Activated CD4-positive, alpha-beta memory T cell treated with anti-CD3 and anti-CD28 coated beads for 36 hours (primary cell): ENCODE measurements at places on chromosomes 4 and X. TPM values are rescaled to one million over a fixed set of nuclear protein-coding genes. Genes with fewer than 3 reads are reported as not detected.
A peak's percentile ranks its signal among the peaks of the same experiment; 100 is the strongest.

DNA sequence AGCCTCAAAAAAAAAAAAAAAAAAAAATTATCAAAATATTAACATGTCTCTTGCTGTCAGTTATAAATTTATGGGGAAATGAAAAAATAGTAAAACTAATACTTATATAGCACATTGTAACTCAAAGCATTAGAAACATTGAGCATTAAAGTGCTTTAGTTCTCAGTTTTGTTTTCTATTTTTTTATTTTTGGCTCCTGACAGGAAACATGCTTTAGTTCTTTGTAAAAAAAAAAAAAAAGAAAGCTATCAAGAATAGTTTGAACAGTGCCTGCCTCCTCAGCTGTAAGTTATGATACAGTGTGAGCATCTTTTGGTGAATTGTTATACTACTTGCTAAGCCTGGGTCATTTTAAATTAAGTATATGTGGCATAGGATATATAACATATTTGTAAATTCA lies 5.1 kb upstream of the CENPC start:
- peaks cover 5% of the 10 kb centered on the region for H3K4me1 ChIP-seq
- H3K27me3 ChIP-seq = no peaks in the 10 kb centered on the region
- no peak overlapping the region for H3K4me3 ChIP-seq
- H3K27ac ChIP-seq = no peak overlapping the region
- H3K36me3 ChIP-seq = no peaks in the 10 kb centered on the region
- no peak for DNase-seq

DNA sequence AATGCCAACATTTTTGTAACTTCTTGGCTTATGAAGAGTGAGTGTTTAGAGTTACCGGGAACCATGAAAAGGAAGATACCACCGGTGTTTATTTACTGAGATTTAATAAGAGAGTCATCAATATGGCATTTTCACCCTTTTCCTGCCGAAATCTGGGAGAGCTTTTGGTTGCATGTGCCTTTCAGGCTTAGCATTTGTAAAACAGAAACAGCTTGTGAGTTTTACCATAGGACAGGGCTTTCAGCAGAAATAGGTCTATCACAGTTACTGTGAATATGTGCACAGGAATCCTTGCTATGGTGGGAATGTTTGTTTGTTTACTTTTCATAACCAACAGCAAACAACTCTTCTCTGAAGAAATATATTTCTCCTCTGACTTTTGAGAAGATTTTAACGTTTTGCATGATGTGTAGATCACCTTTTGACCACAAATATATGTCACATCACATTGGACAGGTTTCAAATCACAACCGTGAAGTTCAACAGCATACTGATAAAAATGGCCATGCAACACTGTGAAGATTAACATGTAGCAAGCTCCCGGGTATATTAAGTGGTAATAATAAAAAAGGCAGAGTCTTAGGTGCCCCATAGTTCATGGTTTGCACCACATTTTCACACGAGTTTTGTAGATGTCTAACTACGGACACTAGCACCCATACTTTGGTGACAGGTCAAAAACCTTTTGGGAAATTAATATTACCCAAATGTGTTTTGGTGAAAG lies 21.3 kb downstream of the ARHGAP24 start:
- no peak for DNase-seq
- H3K27me3 ChIP-seq = no peaks in the 10 kb centered on the region
- H3K27ac ChIP-seq = no peak overlapping the region

- no peak for DNase-seq
- peaks cover 5% of the 10 kb centered on the region for H3K27me3 ChIP-seq
- peaks cover 5% of the 10 kb centered on the region for H3K4me1 ChIP-seq
- no peak overlapping the region for H3K27ac ChIP-seq
- no peak overlapping the region for H3K4me3 ChIP-seq
- H3K36me3 ChIP-seq = peaks cover 5% of the 10 kb centered on the region
These were observed 201.3 kb upstream of the CPEB2 start for GRCh38 chr4:14800977-14801376.

GRCh38 chr4:145935253-145936141 lies 3.1 kb downstream of the ZNF827 start:
- H3K4me1 ChIP-seq = peaks cover 48% of the 10 kb centered on the region
- H3K27me3 ChIP-seq = peaks cover 1% of the 10 kb centered on the region
- peaks cover 10% of the 10 kb centered on the region for H3K36me3 ChIP-seq
- peak overlapping the region; percentile 90 for H3K4me3 ChIP-seq
- H3K27ac ChIP-seq = peak overlapping the region; percentile 97

- peaks cover 40% of the 10 kb centered on the region for H3K4me1 ChIP-seq
- H3K27me3 ChIP-seq = no peaks in the 10 kb centered on the region
- H3K36me3 ChIP-seq = peaks cover 36% of the 10 kb centered on the region
- DNase-seq = no peak
- no peak overlapping the region for H3K27ac ChIP-seq
- no peak overlapping the region for H3K4me3 ChIP-seq
These were observed 89.7 kb downstream of the TMEM131L start for GRCh38 chr4:153555730-153556434.

GRCh38 chr4:41177016-41177415 lies 37.3 kb downstream of the APBB2 start:
- no peak overlapping the region for H3K27ac ChIP-seq
- no peaks in the 10 kb centered on the region for H3K36me3 ChIP-seq
- peaks cover 3% of the 10 kb centered on the region for H3K27me3 ChIP-seq

DNA sequence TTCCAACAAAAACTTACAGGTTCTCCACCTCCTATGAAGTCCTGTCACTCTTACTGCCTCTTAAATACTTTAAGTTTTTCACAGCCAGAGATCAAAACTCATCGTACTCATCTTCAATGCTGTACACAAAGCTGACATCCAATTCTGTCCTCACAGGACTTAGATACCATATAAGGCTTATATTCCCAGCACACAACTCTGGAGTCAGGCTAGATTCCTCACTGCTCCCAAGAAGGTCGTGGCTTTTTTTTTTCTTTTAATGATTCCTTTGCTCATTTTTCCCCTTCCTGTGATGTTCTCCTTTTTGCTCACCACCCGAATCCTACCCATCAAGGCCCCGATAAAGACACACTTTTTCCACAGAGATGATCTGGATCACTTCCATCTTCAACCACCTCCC lies 914 bp downstream of the TRAPPC2 start:
- peaks cover 50% of the 10 kb centered on the region for H3K4me1 ChIP-seq
- H3K27me3 ChIP-seq = no peaks in the 10 kb centered on the region
- H3K4me3 ChIP-seq = peak overlapping the region; percentile 92
- peak overlapping the region; percentile 96 for H3K27ac ChIP-seq
- H3K36me3 ChIP-seq = peaks cover 27% of the 10 kb centered on the region

- DNase-seq = no peak
- H3K27ac ChIP-seq = no peak overlapping the region
- no peaks in the 10 kb centered on the region for H3K36me3 ChIP-seq
- peaks cover 3% of the 10 kb centered on the region for H3K4me1 ChIP-seq
These were observed 126.1 kb downstream of the SPRY1 start for GRCh38 chr4:123522646-123523045.

DNA sequence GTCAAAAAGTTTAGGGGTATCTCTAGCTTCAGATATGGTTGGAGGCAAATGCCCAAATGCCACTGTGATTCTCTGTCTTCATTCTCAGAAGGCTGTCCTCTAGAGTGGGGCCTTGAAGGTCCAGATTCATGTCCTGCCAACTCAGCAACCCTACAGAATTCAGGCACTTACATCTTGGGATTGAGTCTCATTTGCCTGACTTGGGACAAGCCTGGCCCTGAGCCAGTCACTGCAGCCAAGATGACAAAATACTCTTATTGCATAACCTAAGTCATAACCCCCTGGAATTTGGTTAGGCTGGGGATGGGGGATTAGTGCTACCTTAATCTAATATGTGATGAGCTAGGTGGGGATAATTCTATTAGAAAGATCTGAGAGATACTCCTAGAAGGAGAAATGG lies 100.5 kb downstream of the AREG start:
- DNase-seq = no peak
- no peaks in the 10 kb centered on the region for H3K36me3 ChIP-seq
- H3K27ac ChIP-seq = no peak overlapping the region
- H3K4me1 ChIP-seq = peaks cover 9% of the 10 kb centered on the region

DNA sequence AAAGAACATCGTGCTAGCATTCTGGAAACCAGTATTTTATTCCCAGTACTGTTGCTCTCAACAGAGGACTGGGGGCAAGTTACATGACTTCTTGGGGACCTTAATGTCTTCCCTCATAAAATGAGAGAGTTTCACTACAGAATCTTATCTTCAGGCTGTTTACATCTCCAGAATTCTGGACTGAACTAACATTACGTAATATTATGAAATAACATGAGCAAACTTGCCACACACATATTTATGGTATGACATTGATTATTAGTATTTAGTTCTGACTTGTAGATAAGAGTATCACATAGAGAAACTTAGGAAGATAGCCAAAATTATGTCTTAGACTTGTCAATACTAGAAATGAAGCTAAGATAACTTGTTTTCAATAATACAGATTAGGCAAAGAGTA lies 68.0 kb downstream of the NFKB1 start:
- H3K36me3 ChIP-seq = peaks cover 45% of the 10 kb centered on the region
- no peaks in the 10 kb centered on the region for H3K27me3 ChIP-seq
- H3K4me3 ChIP-seq = no peak overlapping the region
- no peak for DNase-seq
- H3K4me1 ChIP-seq = peaks cover 60% of the 10 kb centered on the region

DNA sequence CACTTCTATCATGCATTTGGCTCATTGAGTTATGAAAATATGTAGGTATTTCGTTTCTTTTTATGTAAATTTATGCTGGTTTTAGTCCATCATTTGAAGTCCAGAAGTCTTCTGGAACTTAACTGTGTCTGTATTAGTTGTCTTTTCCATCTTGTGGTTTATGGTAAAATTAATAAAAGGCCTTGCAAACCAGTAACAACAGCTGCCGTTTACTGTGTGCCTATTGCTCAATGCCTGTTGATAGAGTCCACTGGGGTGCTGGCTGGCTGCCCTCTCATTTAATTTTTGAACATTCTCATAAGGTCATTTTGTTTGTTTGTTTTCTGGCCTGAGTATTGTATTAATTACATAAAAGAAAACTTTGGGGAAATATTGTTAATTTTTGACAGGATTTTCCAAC lies 98.0 kb downstream of the NAA11 start:
- no peaks in the 10 kb centered on the region for H3K36me3 ChIP-seq
- H3K27me3 ChIP-seq = no peaks in the 10 kb centered on the region
- H3K27ac ChIP-seq = no peak overlapping the region
- DNase-seq = no peak
- no peak overlapping the region for H3K4me3 ChIP-seq

- H3K27me3 ChIP-seq = no peaks in the 10 kb centered on the region
- H3K27ac ChIP-seq = no peak overlapping the region
- H3K36me3 ChIP-seq = no peaks in the 10 kb centered on the region
These were observed 36.6 kb upstream of the SH3D19 start for GRCh38 chr4:151361966-151362365.

GRCh38 chr4:110615353-110616237 lies 7.3 kb downstream of the PITX2 start:
- no peak overlapping the region for H3K4me3 ChIP-seq
- H3K36me3 ChIP-seq = peaks cover 12% of the 10 kb centered on the region

GRCh38 chr4:87633243-87633642 lies 16.8 kb upstream of the DMP1 start:
- no peak overlapping the region for H3K4me3 ChIP-seq
- H3K27me3 ChIP-seq = peaks cover 3% of the 10 kb centered on the region
- no peak overlapping the region for H3K27ac ChIP-seq
- H3K36me3 ChIP-seq = no peaks in the 10 kb centered on the region

GRCh38 chrX:19849464-19850080 lies 37.8 kb downstream of the SH3KBP1 start:
- peaks cover 7% of the 10 kb centered on the region for H3K36me3 ChIP-seq
- no peak overlapping the region for H3K4me3 ChIP-seq
- no peak for DNase-seq
- peaks cover 39% of the 10 kb centered on the region for H3K4me1 ChIP-seq
- no peaks in the 10 kb centered on the region for H3K27me3 ChIP-seq

- H3K4me3 ChIP-seq = no peak overlapping the region
- no peak for DNase-seq
- peaks cover 1% of the 10 kb centered on the region for H3K4me1 ChIP-seq
These were observed 61.0 kb downstream of the RASGEF1B start for GRCh38 chr4:81410680-81411079.

DNA sequence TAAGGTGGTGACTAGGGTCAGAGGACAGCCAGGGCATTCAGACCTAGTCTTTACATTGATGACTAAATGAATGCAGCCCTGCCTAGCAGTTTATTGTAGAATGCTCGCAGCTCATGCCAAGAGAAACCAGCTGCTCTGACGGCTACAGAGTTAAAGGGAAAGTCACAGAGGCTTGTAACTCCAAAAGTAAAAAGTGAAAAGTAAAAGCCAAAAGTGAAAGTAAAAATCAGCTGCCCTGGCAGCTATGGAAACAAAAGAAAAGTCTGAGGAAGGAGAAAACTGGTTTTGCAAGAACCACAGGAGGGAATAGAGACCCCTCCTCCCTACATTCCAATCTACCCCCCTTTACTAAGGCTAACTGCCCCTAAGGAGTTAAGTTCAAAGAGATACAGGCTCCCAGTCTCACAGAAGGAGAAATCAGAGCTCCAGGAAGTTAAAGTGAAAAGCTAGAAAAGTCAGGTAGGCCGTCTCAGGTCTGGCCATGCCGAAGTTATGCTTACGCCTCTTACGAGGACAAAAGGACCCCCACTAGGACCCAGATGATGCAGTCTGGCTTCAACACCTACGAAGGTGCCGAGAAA lies 6.0 kb downstream of the GAGE10 start:
- H3K27me3 ChIP-seq = no peaks in the 10 kb centered on the region
- H3K4me1 ChIP-seq = peaks cover 21% of the 10 kb centered on the region
- H3K36me3 ChIP-seq = no peaks in the 10 kb centered on the region
- H3K27ac ChIP-seq = peak overlapping the region; percentile 68

GRCh38 chrX:118272242-118272641 lies 73.7 kb upstream of the WDR44 start:
- DNase-seq = no peak
- no peaks in the 10 kb centered on the region for H3K36me3 ChIP-seq
- no peaks in the 10 kb centered on the region for H3K27me3 ChIP-seq

GRCh38 chr4:111228396-111228795 lies 605.5 kb upstream of the PITX2 start:
- no peak overlapping the region for H3K4me3 ChIP-seq
- no peaks in the 10 kb centered on the region for H3K27me3 ChIP-seq
- H3K36me3 ChIP-seq = no peaks in the 10 kb centered on the region

- H3K27me3 ChIP-seq = no peaks in the 10 kb centered on the region
- H3K36me3 ChIP-seq = no peaks in the 10 kb centered on the region
- H3K27ac ChIP-seq = no peak overlapping the region
- H3K4me3 ChIP-seq = no peak overlapping the region
These were observed 18.7 kb upstream of the PLCXD1 start for GRCh38 chrX:262381-262909.

DNA sequence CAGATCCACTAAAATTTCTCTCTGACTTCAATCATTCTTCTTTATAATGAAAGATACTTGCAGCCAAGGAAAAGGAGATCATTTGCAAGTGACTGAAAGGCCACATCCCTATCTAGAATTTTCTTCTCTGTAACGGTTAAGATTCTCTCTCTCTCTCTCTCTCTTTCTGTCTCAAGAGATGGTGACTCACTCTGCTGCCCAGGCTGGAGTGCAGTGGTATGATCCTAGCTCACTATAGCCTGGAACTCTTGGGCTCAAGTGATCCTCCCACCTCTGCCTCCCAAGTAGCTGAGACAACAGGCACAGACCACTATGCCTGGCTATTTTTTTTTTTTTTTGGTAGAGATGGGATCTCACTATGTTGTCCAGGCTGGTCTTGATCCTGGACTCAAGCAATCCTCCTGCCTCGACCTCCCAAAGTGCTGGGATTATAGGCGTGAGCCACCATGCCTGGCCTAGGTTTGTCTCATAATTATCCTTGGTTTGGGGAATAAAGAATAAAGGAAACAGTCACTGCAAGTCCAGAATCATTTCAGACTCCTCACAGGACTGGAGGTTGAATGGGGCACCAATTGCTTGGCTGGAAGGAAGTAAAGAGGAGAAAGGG lies 33.3 kb upstream of the GALNT7 start:
- H3K4me3 ChIP-seq = no peak overlapping the region
- no peak overlapping the region for H3K27ac ChIP-seq
- DNase-seq = no peak
- peaks cover 4% of the 10 kb centered on the region for H3K27me3 ChIP-seq
- no peaks in the 10 kb centered on the region for H3K36me3 ChIP-seq
- H3K4me1 ChIP-seq = no peaks in the 10 kb centered on the region

The WAS gene
- total RNA-seq = 95.2 TPM

The ASB11 gene
- not detected for total RNA-seq

The NUDT10 gene
- 1.2 TPM for total RNA-seq

The TCEANC gene
- 1.9 TPM for total RNA-seq
